ENCODE measurements at places on chromosomes 2 and 18.

- no peak for DNase-seq
Measured at GRCh38 chr2:111019381-111019780, 101.3 kb upstream of the BCL2L11 start.

DNA sequence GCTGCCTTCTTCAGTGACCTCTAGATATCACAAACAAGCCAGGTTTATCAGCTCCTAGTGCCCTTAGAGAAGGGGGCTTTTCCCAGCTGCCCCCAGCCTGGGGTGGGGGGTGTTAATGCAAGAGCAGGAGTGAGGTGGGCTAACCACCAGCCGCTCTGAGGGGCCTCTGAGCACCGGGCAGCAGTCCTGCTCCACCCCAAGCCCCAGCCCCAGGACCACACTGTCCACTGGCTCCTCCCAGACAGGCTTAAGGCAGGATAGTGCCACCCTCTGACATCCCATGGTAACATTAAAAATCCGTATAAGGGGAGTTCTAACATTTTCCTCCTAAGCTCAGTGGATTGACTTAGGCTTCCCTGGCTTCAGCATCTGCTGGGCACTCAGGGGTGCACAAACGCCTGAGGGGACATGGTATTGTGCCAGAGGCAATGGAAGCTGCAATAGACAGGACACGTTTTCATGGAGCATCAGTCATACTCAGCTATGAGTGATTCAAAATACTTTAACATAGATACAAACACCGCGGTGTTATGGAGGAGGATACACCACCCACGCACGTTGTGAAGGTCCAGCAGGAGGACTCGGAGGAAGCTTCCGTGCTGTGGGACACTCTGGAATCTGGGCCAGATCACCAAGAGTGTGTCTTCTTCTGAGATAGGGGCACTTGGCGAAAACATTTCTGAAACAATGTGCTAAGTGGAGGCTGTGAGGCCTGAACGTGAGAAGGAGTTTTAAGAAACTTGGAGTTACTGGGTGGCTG, 112.7 kb upstream of the EPC2 start:
- DNase-seq: no peak

- no peak for DNase-seq
Measured at GRCh38 chr2:61042807-61043206, 22.9 kb upstream of the SANBR start.

DNA sequence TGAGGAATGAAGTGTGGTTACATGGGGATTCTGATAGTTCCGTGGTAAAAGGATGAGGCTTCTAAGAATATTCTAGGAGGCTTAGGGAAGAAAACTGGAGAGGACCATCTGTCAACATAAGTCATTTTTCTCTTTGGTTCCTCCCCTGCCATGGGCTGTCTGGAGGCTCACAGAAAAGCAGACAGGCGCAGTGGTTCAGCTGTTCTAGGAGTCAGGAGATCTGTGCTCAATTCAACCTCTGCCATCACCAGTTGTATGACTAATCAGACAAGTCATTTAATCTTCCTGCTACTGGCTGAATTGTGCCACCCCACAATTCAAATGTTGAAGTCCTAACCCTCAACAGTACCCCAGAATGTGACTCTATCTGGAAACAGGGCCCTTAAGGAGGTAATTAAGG, 36.4 kb downstream of the ADAM17 start:
- DNase-seq: no peak

DNA sequence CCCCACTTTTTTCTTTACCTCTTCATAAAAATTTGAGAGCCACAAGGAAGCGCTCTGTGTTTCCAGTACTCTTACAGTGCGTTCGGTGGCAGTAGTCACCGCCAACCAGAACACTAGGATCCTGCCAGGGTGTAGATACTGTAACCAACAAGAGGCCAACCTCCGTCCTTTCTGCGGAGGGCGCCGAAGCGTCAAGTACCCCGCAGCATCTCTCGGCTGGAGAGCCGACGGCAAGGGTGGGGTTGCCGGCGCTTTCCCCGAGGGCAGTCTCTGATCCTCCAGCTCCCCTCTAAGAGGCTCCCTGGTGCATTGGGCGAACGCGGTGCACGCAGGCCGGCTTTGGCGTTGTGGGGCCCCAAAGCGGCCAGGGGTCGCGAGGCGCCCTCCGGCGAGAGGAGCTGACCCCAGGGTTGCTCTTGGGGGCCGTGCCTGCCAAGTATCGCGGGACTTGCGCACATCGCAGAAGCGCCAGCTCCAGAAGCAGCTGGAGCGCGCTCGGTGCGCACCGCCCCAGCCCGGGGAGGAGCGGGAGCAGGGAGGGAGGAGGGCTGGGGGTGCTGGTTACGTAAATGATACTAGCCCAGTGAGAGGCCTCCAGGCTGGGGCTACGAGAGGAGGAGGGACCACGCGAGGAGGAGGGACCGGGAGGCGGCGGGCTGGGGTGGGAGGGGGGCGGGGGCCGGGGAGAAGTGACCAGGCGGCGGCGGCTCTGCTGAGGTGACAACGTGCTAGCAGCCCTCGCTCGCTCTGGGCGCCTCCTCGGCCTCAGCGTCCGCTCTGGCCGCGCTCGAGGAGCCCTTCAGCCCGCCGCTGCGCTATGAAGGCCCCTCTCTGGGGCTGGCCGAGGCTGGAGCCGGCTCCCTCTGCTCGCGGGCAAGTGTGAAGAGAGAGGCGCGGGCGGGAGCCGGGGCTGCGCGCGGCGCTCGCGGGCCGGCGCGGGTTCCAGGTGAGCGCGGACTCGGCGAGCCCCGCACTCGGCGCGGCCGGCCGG, at the start of gene GALNT13:
TSS of gene GALNT13 (plus strand) at position 692 of the 991 bp plus-strand sequence.
- no peak for DNase-seq

GRCh38 chr2:240538031-240538780, 19.6 kb downstream of the ANKMY1 start:
- no peak for DNase-seq

DNA sequence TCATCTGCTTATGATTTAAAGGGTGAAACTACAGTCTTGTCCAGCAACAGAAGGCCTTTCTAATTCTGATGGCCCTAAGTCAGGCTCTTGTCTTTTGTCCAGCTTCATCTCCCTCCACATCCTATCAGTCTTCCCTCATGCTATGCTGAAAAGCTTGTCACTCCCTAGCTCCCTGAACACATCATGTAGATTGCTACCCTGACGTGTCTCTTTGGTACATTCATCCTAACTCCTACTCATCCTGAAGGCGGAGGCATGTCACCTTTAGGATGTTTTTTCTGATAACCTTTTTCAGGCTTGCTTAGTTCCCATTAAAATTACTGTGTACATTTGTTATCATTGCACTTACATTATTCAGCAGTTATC, 78.4 kb upstream of the ARL5A start:
- no peak for DNase-seq

All from central memory CD4-positive, alpha-beta T cell (primary cell).